Activated CD4-positive, alpha-beta T cell treated with anti-CD3 and anti-CD28 coated beads, Interleukin-2, amount 50 U/mL, for 4 hours (primary cell): ENCODE measurements at places on chromosomes 7 and 10.

GRCh38 chr10:111504376-111504775, 427.5 kb downstream of the ADRA2A start:
- no peak for DNase-seq

GRCh38 chr7:63008366-63008765, 990.3 kb upstream of the ZNF722 start:
- no peak for DNase-seq

DNA sequence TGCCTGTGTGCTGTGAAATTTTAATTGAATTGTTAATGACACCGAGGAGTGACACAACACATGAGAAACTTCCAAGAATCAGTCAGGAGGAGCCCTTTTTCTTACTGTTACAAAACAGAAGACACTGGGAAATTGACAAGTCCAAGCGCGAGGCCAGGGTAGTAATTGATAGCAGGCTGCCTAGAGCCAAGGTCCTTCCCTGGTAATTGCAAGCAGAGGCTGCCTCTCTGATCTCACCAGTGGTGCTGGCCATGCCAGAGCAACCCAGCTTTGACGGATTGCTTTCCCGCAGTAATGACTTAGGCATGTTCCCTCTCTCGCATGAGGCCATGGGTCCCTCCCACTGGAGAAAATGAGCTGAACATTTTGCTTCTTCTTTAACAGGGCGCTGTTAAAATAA, 111.5 kb downstream of the LRMDA start:
- no peak for DNase-seq

DNA sequence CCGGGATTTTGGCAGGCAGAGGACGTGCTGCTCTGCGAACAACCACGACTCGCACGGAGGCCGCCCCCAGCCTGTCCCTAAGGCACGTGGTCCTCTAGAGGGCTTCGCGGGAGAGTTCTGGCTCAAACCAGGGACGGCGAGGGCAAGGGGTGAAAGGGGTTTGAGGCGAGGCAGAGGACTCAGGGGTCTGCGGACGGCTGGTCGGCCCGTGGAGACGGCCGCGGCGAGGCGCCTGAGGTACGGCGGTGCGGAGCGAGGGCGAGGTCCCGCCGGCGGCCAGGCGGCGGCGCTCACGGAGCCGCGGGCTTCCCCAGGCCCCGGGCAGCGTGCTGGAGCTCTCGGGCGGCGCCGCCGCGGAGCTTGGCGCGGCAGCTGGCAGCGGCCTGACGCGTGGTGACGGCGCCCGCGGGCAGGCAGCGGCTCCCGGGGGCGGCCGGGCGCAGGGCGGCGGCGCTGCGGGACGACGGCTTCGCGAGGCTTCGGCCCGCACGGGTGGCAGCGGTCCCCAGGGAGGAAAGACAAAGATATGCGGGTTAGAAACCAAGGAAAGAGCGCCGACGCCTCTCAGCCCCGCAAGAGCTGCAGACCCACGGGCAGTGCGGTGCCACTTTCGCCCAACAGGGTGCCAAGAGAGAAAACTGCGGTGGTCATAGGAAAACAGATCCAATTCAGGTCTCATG, 44.8 kb downstream of the ZNF800 start:
- peak; percentile 64 for DNase-seq

- no peak for DNase-seq
These were observed 18.2 kb downstream of the HNRNPF start for GRCh38 chr10:43390759-43391158.

DNA sequence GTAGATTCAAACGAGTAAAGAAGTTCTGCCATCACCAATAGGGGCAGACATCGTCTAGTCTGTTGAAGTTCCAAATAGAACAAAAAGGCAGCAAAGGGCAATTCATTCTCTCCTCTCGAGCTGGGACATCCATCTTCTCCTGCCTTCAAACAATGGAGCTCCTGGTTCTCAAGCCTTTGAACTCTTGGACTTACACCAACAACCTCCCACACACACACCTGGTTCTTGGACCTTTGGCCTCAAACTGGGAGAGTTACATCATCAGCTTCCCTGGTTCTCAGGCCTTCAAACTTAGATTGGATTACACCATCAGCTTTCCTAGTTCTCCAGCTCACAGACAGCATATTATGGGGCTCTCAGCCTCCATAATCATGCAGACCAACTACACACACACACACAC, 9.8 kb upstream of the GIMAP5 start:
- DNase-seq = no peak

DNA sequence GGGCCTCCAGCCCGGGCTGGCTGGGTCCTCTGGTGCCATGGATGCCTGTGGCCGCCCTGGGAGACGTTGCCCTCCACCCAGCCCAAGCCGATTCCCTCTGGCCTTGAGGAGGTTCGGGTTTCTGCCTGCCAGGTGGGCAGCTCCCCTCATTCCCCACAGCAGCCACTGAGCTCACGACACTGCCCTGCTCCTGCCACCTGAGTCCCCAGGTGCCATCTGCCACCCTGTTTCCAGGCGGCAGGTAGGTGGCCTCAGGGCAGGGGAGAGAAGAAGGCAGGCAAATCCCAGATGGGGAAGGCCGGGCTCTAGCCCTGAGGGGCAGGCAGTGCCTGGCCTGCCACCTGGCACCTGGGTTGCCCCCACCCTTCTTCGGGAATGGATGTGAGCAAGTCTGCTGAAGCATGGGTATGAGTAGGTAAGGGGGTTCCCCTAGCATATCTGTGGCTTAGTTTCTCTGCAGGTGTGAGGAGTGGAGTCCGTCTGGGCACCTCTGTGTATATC, 92.2 kb upstream of the PPIF start:
- DNase-seq = no peak

DNA sequence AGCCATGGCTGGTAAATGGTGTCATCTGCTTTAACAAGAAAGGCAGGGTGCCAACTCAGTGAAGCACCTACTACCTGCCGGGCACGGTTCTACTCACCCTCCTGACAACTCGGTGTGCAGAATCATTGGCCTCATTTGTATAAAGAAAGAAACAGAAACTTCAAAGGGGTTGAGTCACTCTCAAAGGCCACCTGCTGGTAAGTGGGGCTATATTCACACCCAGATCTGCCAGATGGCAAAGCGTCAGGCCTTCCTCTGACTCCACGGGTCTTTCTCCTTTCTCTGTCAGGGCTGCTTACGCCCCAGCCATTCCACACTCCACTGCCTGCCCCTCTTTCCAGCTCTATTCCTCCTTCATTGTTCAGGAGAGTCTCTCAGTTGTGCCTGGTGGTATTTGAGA, 309.2 kb downstream of the GFRA1 start:
- no peak for DNase-seq

DNA sequence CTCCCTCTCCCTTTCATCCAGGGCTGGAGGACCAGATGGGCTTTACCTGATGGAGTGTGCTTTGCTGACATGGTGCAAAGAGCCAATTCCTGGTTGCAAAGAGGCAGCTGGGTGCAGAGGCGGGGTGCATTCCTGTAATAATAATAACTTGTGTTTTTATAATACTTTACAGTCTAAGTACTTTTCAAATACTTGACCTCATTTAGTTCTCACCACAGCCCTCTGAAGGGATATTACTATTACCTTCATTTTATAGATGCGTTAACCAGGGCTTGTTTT, 70.4 kb downstream of the TCF7L2 start:
- no peak for DNase-seq

DNA sequence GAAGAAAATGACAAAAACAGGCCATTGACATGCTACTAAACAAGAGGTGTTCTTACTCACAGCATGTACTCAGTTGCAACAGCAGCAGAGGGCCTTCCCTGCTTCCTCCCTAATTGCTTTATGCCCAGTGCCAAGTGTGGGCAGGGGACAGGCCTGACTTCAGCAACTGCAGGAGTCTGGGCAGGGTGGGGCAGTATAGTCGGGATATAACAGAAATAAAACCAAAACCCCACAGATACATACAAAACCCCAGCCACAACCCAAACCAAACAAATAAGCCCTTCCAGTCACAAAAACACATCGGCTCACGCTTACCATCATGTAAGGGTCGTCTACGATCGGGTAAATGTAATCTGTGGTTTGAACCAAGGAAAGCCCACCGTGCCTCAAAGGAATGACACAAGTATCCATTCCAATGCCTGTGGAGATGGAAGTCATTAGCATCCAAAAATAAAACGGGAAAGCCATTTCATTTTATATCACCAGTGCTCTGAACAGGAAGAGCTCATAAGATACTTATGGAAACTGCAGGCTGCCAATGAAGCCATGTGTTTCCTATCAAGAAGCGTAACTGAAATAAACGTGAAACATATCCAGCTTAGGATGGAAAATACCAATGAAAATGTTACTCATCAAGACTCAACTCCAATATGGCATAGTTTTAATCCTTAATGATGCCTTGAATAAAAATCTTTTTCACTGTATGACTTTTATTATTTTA, 9.5 kb downstream of the SEPHS1 start:
- no peak for DNase-seq

DNA sequence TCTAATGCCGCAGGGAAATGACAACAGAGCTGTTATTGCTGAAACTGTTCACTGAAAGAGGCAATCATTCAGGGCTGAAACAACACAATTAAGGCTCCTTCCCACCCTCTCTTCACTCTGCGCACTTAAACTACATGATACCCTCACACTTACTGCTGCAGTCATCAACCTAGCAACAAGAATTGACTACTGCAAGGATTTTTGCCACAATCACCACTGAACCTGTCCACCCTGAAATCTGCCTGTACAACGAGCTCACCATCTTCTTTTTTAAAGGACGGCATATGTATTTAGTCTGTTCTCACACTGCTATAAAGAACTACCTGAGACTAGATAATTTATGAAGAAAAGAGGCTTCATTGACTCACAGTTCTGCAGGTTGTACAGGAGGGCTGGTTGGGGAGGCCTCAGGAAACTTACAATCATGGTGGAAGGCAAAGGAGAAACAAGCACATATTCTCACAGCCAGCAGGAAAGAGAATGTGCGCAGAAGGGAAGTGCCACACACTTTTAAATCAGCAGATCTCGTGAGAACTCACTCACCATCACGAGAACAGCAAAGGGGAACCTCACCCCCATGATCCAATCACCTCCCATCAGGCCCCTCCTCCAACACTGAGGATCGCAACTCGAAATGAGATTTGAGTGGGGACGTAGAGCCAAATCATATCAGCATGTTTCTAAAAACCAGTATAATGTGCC, 131.7 kb downstream of the SORCS1 start:
- no peak for DNase-seq

DNA sequence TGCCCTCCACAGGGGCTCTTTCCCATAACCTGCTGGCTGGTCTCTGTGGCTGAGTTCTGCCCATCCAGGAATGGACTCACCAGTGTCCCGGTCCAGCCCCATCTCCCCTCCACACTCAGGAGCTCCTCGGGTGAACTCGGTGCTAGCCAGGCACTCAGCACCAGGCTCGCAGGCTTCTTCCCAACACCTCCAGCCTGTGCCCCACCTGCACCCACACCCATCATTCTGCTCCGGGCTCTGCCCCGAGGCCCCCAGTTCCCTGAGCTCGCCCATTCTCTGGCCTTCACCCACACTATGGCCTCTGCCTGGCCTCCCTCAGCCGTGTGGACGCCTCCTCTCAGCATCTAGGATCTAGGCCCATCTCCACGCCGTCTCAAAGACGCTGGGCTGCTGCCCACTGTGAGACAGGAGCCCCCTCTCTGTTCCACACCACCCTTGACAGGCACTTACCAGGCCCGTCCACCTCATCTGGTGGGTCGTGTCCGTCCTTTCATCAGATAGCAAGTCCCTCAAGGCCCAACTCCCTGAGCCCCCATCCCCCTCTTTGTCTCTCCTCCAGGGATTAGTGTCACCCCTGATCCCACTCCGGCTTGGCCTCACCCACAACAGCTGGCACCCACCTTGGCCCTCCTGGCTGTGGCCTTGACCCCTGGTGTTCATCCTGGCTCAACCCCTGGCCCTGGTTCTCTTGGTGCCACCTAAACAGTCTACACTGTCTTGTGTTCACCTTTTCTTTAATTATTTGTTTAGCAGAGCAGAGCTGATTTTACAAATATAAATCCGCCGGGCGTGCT, 76.0 kb upstream of the FAM20C start:
- no peak for DNase-seq

GRCh38 chr7:36207451-36208291, 54.6 kb downstream of the EEPD1 start:
- DNase-seq = no peak

- no peak for DNase-seq
These were observed 603.2 kb downstream of the LRMDA start for GRCh38 chr10:76034353-76035205.

GRCh38 chr7:113179313-113179712, 61.0 kb upstream of the SMIM30 start:
- DNase-seq = no peak

DNA sequence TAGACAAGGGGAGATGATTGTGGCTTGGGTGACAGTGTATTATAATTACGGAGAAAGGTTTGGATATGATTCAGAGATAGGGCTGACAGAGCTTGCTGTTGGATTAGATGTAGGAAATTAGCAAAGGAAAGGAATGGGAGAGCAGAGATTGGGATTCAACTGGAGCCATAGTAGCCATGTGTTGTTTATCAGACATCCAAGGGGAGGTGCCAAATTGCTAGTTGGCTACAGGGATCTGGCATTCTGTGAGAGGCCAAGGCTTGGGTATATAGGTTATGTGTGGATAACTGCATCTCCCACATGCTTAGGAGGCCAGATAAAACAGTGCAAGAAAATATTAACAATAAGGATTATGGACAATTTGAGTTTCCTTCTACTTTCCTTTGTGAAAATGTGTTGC, 34.9 kb downstream of the CSGALNACT2 start:
- DNase-seq = no peak

DNA sequence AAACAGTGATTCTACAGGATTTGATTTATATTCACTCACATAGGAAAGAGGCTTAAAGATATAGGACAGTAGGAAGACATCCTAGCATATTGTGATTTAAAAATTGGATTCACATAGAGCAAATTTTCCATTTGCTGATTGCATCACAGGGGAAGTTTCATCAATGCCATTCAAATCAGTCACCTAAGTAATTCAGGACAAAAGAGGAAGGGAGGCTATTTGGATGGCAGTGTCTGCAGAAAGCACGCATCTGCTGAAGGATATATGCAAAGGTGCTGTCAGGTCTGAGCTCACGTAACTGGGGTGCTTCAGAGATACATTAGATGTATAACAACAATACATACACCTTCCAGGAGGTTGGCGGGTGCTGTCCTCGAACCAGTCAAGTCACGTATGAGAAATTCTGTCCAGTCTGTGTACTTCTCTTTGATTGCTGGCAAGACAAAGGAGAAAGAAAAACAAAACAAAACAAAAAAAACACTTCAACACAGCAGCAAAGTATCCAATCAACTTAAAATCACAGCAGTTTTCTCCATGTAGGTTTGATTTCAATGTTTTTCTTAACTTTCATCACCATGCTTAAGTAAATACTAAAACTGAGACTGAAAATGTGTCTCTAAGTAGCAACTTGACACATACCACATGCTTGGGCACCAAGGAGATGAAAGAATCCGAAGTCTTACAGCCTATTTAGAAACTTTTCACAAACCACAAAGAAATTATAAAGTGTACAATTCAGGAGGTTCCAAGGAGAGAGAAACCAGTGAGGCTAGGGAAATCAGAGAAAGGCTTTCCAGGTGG, 125.1 kb downstream of the SFMBT2 start:
- DNase-seq = no peak

- no peak for DNase-seq
These were observed 286.6 kb downstream of the ELMO1 start for GRCh38 chr7:37162106-37162505.

- no peak for DNase-seq
These were observed 90.8 kb downstream of the AGMO start for GRCh38 chr7:15470825-15471668.

- DNase-seq = no peak
These were observed 76.2 kb upstream of the PLXNA4 start for GRCh38 chr7:132652507-132652906.
